ENCODE measurements at places on chromosomes 12 and 14. TPM values are rescaled to one million over a fixed set of nuclear protein-coding genes. Genes with fewer than 3 reads are reported as not detected.

Gene SETD1B
- 17.7 TPM for total RNA-seq

Gene AP5M1
- total RNA-seq = 50.9 TPM

Gene AJUBA
- 46.0 TPM for total RNA-seq

Gene LGR5
- total RNA-seq = 0.15 TPM

Gene KRT6C
- not detected for total RNA-seq

Gene CLEC4A
- total RNA-seq = not detected

Gene NELL2
- total RNA-seq = 54.2 TPM

Gene TSPAN11
- total RNA-seq = 3.9 TPM

Gene GALNT6
- total RNA-seq = 10.7 TPM

Gene CLEC2A
- total RNA-seq = 3.7 TPM

Gene PTPRQ
- not detected for total RNA-seq

Gene PRICKLE1
- 26.1 TPM for total RNA-seq

Gene CACNA1C
- total RNA-seq = 1.9 TPM

Gene LRRC23
- 2.5 TPM for total RNA-seq

Gene ANKRD52
- total RNA-seq = 34.1 TPM

Gene AKAP6
- total RNA-seq = 0.89 TPM

Gene TRIP11
- total RNA-seq = 30.4 TPM

Gene ZDHHC22
- total RNA-seq = 55.2 TPM

Gene RPGRIP1
- 0.65 TPM for total RNA-seq

Gene RHOJ
- total RNA-seq = not detected

Gene AMHR2
- 0.35 TPM for total RNA-seq

Gene CRIP1
- total RNA-seq = 1.2 TPM

Gene TAS2R20
- total RNA-seq = 0.54 TPM

Gene ARMH4
- 24.8 TPM for total RNA-seq

Gene CAPZA3
- not detected for total RNA-seq

Gene ATL1
- 4.2 TPM for total RNA-seq

Gene GPR84
- not detected for total RNA-seq

Gene EML1
- total RNA-seq = 32.9 TPM

Gene POTEG
- total RNA-seq = not detected

Gene P3H3
- total RNA-seq = 42.4 TPM
